ENCODE measurements at places on chromosomes 2 and 18.

DNA sequence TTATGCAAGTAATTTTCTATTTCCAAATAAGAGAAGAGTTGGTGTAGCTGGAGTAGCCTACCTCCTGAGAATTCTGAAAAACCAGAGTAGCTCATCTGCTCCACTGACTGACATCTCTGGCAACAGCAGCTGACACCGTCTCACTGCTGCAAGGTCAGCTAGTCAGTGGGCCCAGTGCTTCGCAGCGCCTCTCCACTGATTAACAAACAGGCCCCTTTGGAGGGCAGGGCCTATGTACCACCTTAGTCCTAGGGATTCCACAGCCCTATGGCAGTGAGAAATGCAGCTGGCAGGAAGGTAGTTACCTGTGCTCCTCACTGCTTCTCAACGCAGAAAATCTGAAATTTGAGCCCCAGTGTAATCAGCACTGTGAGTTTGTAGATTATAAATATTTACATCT lies 97.5 kb downstream of the DLGAP1 start:
- no peak for DNase-seq

GRCh38 chr2:79887747-79888374 lies 375.0 kb downstream of the CTNNA2 start:
- DNase-seq: peak; percentile 63

DNA sequence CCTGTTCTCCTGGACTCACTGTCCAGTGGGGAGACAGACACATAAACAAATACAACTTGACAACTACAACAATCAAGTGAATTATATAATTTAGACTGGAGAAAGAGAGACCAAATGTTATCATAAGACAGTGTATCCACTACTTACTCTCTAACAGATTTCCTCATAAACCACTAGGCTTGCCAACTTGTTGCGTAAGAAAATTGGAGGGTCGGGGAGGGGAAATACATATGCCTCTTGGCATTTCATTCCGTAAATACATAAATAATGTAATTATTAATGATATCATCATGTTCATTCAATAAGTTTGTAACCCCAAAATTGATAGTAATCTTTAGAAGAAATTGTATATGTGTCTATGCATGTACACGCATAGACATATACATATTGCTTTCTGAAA lies 14.9 kb downstream of the RAB6D start:
- DNase-seq: no peak

- peak; percentile 82 for DNase-seq
Measured at GRCh38 chr2:199603721-199604291, 146.1 kb upstream of the SATB2 start.

DNA sequence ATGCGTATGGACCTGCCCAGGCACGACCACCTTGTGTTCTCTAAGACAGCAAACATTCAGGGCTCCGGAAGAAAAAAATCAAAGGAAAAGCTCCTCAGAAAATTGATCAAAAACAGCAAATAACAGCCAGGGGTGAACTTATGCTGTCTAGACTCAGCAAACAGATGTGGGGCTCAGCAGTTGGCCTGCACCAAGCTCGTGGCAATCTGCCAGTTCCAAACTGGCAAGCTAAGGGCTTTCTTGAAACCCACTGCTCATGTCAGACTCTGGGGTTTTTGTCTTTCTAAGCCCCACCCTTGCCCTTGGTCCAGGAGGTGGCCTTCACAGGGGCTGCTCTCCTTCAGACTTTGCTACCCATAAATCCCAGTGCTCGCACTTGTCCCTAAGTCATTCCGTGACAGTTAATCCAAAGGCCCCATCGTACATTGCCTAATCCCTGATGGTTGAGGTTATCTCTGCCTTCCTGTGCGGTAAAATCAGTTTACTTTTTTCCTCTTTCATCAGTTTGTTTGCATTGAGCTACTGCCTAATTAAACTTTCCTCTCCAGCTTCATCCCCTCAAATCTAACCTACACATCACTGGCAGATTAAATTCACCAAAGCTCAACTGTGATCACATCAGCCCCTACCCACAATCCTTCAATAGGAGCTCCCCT lies 408.0 kb downstream of the LRATD1 start:
- DNase-seq: peak; percentile 13

- DNase-seq: peak; percentile 51
Measured at GRCh38 chr18:59006461-59007067, 133.1 kb upstream of the SEC11C start.

DNA sequence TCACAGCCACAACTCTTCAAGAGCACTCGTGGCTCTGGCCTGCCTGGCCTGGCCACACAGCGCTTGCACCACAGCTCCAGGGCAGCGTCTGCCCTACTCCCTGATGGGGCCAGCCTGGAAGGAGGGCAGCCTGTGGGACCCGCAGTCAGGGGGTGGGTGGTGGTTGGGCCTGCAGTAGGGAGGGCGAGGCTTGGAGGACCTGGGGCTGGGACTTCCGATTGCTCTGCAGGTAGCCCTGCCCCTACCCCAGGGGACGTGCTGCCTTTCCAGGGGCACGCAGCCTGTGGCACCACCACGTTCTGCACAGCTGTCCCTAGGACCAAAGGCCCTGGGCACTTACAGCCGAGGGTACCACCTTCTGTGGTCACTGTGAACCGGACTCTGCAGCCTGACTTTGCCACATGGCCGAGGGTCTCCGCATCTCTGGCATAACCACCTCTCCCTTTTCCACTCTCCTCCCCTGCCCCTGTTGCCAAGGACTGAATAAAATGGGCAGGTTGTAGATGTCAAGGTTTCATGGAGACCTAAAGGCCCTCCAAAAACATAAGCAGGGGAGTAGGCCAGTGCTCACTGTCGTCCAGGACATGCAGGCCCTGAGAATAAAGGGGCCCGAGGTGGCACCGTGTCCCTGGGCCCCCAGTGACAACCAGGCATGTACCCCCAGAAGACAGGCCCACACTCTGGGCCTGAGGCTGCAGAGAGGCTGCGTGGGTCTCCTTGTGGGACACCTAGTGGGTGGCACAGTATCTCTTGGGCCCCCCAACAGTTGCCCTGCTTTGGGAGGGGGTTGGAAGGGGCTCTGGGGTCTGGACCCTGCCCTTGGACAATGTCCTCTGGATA lies 87.3 kb downstream of the INHBB start:
- DNase-seq: no peak

GRCh38 chr2:36329746-36330472 lies 25.7 kb upstream of the CRIM1 start:
- peak; percentile 81 for DNase-seq

GRCh38 chr18:58891776-58892175 lies 27.1 kb downstream of the ZNF532 start:
- DNase-seq: no peak

- peak; percentile 46 for DNase-seq
Measured at GRCh38 chr18:35458677-35459441, 38.9 kb downstream of the INO80C start.

GRCh38 chr2:233468741-233469110 lies 97.9 kb downstream of the USP40 start:
- DNase-seq: no peak

- DNase-seq: no peak
Measured at GRCh38 chr2:130152816-130153595, 8.1 kb upstream of the CCDC74B start.

- no peak for DNase-seq
Measured at GRCh38 chr2:69720404-69720803, 21.5 kb upstream of the ANXA4 start.

GRCh38 chr2:112814278-112814677 lies 22.3 kb downstream of the IL1B start:
- DNase-seq: peak; percentile 54

- peak; percentile 59 for DNase-seq
Measured at GRCh38 chr2:45494275-45494977, 116.6 kb downstream of the SRBD1 start.

DNA sequence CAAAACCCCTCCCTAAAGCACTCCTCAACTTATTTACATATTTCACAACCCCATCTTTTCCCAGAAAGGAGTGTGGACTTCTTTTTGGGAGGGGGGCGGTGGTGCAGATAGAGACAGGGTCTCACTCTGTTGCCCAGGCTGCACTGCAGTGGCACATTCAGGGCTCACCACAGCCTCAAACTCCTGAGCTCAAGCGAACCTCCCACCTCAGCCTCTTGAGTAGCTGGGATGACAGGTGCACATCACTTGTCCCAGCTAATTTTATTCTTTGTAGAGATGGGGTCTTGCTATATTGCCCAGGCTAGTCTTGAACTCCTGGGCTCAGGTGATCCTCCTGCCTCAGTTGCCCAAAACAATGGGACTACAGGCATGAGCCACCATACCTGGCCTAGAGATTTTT lies 44.1 kb downstream of the ADCY3 start:
- no peak for DNase-seq

GRCh38 chr2:60741576-60741975 lies 14.5 kb upstream of the PAPOLG start:
- DNase-seq: no peak

GRCh38 chr18:46732201-46732600 lies 24.7 kb downstream of the ST8SIA5 start:
- DNase-seq: no peak

- no peak for DNase-seq
Measured at GRCh38 chr2:149990965-149991364, 403.4 kb upstream of the MMADHC start.

DNA sequence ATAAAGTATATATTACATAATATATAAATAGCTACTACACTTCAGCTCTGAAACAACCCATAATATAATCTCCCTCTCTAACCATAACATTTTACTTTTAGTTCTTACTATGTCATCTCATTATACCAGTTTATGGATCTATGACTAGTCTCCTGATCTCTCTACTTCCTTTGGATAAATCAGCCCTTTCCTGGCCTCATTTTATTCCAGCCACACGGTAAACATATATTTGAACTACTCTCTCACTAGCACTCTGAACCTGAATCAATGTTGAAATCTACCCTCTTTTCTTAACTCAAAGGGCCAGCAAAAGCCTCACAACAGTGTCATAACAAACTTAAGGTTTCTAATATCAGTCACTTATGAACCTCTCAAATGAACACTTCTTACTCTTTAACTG lies 62.6 kb downstream of the BAZ2B start:
- DNase-seq: no peak

DNA sequence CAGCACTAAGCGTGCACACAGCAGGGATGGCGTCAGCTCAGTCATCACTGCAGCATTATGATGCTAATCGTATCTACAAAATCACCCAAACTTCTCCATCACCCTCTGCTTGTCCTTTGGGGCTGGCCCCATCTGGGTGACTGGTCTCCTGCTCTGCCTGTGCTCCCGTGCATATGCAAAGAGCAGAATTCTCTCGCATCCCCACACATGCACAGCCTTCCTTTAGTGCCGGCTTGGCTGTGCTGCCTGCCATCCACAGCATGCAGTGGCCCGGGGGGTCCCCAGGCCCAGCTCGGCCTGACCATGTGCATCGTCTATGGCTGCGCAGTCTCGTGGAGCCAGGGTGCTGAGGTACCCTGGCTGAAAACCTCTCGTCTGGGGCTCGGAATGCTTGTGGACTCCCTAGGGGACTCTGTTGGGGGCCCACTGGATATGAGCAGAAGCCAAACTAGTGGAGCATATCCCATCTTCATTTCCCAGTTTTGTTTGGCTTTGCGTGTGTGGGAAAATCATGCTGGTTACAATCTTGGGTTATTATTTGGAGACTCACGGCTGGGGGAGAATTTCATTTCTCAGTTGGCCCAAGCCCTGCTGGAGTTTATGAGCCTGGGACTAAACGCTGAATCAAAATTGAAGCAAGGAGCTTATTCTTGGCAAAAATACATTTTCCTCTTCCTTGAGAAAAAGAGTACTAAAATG lies 70.9 kb upstream of the HS6ST1 start:
- no peak for DNase-seq

DNA sequence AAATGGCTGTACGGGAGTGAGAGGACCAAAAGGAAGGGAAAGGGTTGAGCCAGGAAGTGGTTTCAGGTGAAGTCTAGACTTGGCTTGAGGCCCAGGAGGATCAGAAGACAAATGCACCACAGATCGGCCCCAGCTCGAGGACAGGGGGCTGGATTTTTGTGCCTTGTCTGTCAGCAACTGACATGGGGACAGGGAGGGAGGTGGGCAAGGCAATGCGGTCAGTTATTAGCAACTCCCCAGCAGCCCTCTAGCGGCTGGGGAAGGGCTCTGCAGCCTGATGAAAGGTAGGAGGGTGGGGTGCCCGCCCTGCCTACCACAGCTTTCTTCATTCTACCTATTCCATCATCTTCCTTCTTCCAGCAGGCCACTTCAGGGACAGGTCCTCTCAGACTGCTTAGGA lies 50.0 kb downstream of the CPO start:
- no peak for DNase-seq

DNA sequence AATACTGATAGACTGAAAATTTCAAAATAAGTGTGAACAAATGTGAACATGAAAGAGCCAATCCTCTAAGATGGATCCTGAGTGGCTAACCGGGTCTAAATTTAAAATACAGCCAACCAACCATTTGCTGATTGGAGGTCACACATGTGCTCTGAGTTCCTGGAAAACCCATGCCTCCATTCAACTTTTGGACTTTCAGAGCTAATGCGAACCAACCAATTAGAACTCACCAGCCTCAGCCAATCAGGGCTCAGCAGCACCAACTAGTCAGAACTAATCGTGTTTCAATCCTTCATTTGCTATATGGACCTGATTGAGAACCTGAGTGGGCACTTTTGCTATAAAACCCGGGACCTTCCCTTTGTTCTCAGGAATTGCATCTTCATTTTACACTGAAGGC lies 111.5 kb downstream of the MEP1B start:
- no peak for DNase-seq

GRCh38 chr2:60478660-60479059 lies 74.8 kb downstream of the BCL11A start:
- DNase-seq: no peak

GRCh38 chr2:6308986-6309385 lies 556.7 kb downstream of the CMPK2 start:
- DNase-seq: no peak

DNA sequence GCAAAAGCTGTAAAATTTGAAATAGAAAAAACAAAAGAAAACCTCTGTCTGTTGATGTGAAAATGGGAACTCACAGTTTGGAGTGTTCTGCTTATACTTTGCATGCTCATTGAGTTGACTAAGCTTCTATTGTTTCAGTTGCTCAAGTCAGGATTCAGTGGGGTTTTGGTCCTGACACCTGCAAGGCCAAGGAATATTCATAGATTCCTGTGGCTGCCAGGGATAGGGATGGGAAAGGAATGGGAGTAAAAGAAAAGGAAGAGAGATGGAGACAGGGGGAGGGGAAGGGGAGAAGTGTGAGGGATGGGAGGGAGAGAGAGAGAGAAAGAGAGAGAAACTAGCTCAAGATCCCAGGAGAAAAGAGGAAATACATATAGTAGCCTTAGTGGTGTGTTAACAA lies 1.3 kb downstream of the CPS1 start:
- no peak for DNase-seq

GRCh38 chr2:29662861-29663260 lies 258.5 kb downstream of the ALK start:
- peak; percentile 72 for DNase-seq

GRCh38 chr18:68783506-68783905 lies 14.4 kb upstream of the CCDC102B start:
- DNase-seq: no peak

- DNase-seq: no peak
Measured at GRCh38 chr18:21345840-21346239, 103.8 kb downstream of the GREB1L start.

DNA sequence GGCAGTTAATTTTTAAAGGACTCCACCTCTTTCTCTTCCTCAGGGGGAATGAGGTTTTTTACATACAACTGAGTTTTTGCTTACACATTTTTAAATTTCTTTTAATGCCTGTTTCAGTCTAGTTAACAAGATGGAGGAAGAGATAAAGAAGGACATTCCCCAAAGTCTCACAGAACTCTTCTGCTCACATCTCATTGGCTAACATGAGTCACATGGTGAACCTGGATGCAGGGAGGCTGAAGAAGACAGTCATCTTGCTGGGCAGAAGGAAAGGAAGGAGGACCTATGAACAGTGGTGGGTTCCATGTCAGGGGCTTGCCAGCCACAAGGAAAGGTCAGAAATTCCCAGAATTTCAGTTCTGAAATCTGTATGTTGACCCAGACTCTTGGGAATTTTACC lies 10.4 kb upstream of the ST8SIA5 start:
- no peak for DNase-seq
